Glutamatergic neuron (in vitro differentiated cells): ENCODE measurements at places on chromosomes 3 and 15. TPM values are rescaled to one million over a fixed set of nuclear protein-coding genes. Genes with fewer than 3 reads are reported as not detected.

GRCh38 chr3:76310089-76310488 is 524.7 kb upstream of the ZNF717 start:
- no peaks in the 10 kb centered on the region for H3K27me3 ChIP-seq
- H3K36me3 ChIP-seq: peaks cover 5% of the 10 kb centered on the region
- no peak overlapping the region for H3K27ac ChIP-seq
- H3K4me3 ChIP-seq: no peak overlapping the region
- DNase-seq: no peak
- peaks cover 8% of the 10 kb centered on the region for H3K4me1 ChIP-seq

DNA sequence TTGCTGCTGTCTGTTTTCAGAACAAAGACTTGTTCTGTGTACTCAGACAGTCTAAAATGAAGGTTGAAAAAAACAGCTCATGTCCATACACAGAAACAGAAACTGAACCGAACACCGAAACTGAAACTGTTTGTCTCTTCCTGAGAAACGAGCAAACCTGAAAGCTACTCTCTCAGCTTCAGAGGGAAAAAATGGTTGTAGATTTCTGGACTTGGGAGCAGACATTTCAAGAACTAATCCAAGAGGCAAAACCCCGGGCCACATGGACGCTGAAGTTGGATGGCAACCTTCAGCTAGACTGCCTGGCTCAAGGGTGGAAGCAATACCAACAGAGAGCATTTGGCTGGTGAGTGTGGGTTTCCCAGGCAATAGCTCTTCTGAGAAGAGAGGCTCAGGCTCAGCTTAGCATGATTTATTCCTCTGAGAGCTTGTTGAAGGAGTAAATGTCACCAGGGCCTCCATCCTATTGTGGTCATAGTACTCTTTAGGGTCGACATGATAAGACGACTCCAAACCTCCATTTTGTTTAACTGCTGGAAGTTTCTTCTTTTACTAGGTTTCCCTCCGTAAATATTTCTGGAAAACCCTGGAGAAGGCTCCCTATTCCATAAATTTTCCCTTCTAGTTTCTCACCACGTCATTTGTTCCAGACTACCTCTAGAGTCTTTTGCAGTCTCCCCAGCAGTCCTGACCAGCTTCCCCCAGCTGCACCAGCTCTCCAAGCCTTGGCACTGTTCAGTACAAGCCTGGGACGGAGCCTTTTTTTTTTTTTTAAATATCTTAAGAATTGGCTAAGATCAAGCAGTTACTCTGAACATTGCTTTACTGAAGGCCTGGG is at the start of gene RTP4:
TSS of gene RTP4 (plus strand) at position 135 of the 838 bp plus-strand sequence. CDS start at position 192, 57 bp downstream.
- H3K27me3 ChIP-seq: no peaks in the 10 kb centered on the region
- no peak within 1 kb of the TSS for H3K27ac ChIP-seq
- no peak within 1 kb of the TSS for H3K4me3 ChIP-seq
- DNase-seq: no peak

DNA sequence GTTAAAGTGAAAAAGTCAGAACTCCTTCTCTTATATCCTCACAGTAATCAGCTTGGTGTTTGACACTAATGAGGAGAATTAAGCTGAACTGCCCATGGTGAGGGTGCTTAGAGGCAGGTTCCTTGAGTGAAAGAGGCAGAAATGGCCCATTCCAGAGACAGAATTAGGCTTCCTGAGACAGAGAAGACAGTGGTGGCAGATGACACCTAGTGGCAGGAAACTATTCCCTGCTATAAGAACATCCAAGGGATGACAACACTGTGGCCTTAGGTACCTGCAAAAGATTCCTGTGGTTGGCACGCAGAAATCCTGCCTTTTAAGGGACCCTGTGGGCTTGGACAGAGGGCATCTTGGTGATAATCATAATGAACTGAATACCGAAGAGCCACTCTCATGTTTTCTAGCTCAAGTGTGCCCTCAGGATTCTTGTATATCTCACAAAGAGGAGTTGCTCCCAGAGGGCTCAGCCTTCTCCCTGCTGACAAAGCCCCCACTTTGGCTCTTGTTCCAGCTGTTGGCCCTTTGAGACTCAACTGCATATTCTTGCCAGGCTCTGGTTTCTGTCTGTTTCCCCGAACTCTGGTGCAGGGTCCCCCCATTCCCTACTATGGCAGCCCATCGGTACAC is 56.0 kb downstream of the KBTBD12 start:
- peaks cover 6% of the 10 kb centered on the region for H3K27me3 ChIP-seq
- H3K27ac ChIP-seq: no peak overlapping the region
- no peak for DNase-seq
- H3K4me3 ChIP-seq: no peak overlapping the region
- no peaks in the 10 kb centered on the region for H3K4me1 ChIP-seq

GRCh38 chr3:155232605-155233004 is 60.9 kb downstream of the STRIT1 start:
- peaks cover 4% of the 10 kb centered on the region for H3K27me3 ChIP-seq
- H3K4me1 ChIP-seq: no peaks in the 10 kb centered on the region
- H3K27ac ChIP-seq: no peak overlapping the region
- no peak for DNase-seq
- H3K4me3 ChIP-seq: no peak overlapping the region

- H3K27me3 ChIP-seq: no peaks in the 10 kb centered on the region
- no peak overlapping the region for H3K4me3 ChIP-seq
- no peak overlapping the region for H3K27ac ChIP-seq
- no peaks in the 10 kb centered on the region for H3K36me3 ChIP-seq
Measured at GRCh38 chr15:27473845-27474244, 502.9 kb downstream of the GABRG3 start.

DNA sequence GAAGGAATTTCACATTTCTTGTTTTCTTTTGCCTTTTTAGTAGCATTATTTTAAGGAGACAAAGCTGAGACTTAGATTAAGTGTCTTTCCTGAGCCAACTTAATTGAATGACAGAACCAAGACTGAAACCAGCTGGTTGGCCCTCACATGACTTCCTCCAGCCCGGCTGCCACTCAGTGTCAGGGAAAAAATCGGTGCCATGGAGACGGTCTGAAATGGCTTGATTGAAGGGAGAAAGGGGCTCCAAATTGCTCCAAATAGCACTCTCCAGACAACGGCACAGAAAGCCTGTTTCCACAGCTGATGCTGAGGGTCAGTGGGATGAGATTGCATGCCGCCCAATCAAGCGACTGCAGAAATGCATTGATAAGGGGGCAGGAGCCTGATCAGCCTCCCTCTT is 475.2 kb upstream of the IL12A start:
- no peak for DNase-seq
- no peak overlapping the region for H3K4me3 ChIP-seq
- no peak overlapping the region for H3K27ac ChIP-seq
- H3K36me3 ChIP-seq: no peaks in the 10 kb centered on the region
- H3K4me1 ChIP-seq: no peaks in the 10 kb centered on the region

- no peaks in the 10 kb centered on the region for H3K36me3 ChIP-seq
- H3K27ac ChIP-seq: no peak overlapping the region
- DNase-seq: no peak
- H3K4me3 ChIP-seq: no peak overlapping the region
- no peaks in the 10 kb centered on the region for H3K27me3 ChIP-seq
Measured at GRCh38 chr3:110804856-110805255, 266.8 kb upstream of the NECTIN3 start.

- H3K27me3 ChIP-seq: no peaks in the 10 kb centered on the region
- H3K4me3 ChIP-seq: no peak overlapping the region
- peak overlapping the region; percentile 93 for H3K27ac ChIP-seq
Measured at GRCh38 chr3:90092994-90093393, 985.6 kb downstream of the EPHA3 start.

DNA sequence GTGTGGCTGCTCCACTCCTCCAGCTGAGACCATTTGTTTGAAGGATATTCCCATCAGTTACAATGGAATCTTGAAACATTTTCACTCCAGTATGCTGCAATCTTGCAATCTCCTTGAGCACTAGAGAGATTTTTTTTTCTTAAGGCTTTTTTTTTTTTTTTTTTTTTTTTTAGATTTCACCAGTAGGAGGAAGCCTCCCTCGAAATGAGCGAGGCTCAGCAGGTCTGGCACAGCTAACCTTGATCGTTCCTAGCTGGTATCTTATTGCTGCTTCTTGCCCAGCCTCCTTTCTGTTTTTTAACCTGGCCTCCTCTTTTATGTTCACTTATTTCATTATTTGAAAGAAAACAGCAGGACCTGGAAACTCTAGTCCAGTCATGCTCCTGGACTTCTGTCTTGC is 48.1 kb downstream of the RAP2B start:
- H3K27ac ChIP-seq: no peak overlapping the region
- peaks cover 2% of the 10 kb centered on the region for H3K4me1 ChIP-seq
- H3K4me3 ChIP-seq: no peak overlapping the region
- DNase-seq: no peak
- no peaks in the 10 kb centered on the region for H3K27me3 ChIP-seq

GRCh38 chr3:83023086-83023485 is 1261.6 kb upstream of the GBE1 start:
- no peak for DNase-seq
- H3K27ac ChIP-seq: no peak overlapping the region
- H3K4me3 ChIP-seq: no peak overlapping the region
- H3K36me3 ChIP-seq: no peaks in the 10 kb centered on the region
- no peaks in the 10 kb centered on the region for H3K27me3 ChIP-seq

DNA sequence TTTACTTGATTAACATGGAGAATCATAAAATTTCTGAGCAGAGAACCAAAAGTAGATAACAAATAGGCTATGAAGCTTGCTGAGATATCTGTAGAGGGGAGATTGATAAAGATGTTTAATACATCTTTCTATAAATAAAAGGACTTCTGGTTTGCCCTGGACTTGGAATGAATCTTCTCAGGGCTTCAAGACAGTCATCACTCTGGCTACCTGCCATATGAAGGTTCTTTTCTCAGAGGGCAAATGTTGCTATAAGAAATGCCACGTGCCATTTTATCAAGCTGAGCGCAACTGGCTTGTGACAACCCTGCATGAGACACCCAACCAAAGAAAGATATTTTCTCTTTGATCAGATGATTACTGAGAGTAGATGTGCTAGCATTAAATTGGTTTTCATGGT is 192.5 kb downstream of the WNT5A start:
- no peaks in the 10 kb centered on the region for H3K4me1 ChIP-seq
- H3K36me3 ChIP-seq: no peaks in the 10 kb centered on the region
- H3K27ac ChIP-seq: no peak overlapping the region
- H3K4me3 ChIP-seq: no peak overlapping the region

GRCh38 chr3:148710665-148711064 is 13.0 kb downstream of the AGTR1 start:
- no peaks in the 10 kb centered on the region for H3K4me1 ChIP-seq
- no peak overlapping the region for H3K4me3 ChIP-seq
- no peaks in the 10 kb centered on the region for H3K27me3 ChIP-seq
- DNase-seq: no peak

GRCh38 chr15:52567871-52568600 is 794 bp downstream of the ARPP19 start:
- peak overlapping the region; percentile 95 for H3K27ac ChIP-seq
- H3K36me3 ChIP-seq: no peaks in the 10 kb centered on the region
- H3K27me3 ChIP-seq: peaks cover 7% of the 10 kb centered on the region
- peak overlapping the region; percentile 98 for H3K4me3 ChIP-seq
- no peak for DNase-seq
- peaks cover 15% of the 10 kb centered on the region for H3K4me1 ChIP-seq

DNA sequence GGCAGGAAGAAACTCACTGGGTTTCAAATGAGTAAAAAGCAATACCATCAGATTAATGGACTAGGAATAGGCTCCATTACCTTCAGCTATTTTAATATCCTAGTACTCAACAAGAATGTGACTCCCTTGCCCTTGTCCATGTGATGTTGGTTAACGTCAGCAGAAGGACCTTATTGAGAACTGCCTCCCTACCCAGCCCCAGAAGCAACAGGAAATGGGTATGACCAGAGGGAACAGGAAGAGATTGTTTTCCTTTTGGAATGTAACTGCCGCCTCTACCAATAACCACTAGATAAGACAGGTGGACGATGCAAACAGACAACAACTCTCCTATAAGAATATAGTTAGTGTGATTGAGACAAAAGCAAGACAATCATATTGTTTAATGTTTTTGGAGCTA is 10.4 kb upstream of the MME start:
- DNase-seq: no peak
- no peaks in the 10 kb centered on the region for H3K4me1 ChIP-seq
- H3K27me3 ChIP-seq: no peaks in the 10 kb centered on the region
- no peaks in the 10 kb centered on the region for H3K36me3 ChIP-seq
- no peak overlapping the region for H3K27ac ChIP-seq

- no peaks in the 10 kb centered on the region for H3K36me3 ChIP-seq
- no peak overlapping the region for H3K4me3 ChIP-seq
- no peak overlapping the region for H3K27ac ChIP-seq
Measured at GRCh38 chr3:12470111-12470510, 14.2 kb upstream of the TSEN2 start.

- no peak overlapping the region for H3K27ac ChIP-seq
- no peak overlapping the region for H3K4me3 ChIP-seq
- DNase-seq: no peak
- H3K4me1 ChIP-seq: no peaks in the 10 kb centered on the region
- H3K27me3 ChIP-seq: peaks cover 2% of the 10 kb centered on the region
Measured at GRCh38 chr3:14245822-14246221, 67.2 kb downstream of the LSM3 start.

- no peaks in the 10 kb centered on the region for H3K36me3 ChIP-seq
- no peak overlapping the region for H3K4me3 ChIP-seq
- H3K4me1 ChIP-seq: no peaks in the 10 kb centered on the region
Measured at GRCh38 chr3:58973796-58974195, 76.0 kb downstream of the CFAP20DC start.

- H3K27me3 ChIP-seq: no peaks in the 10 kb centered on the region
- H3K4me1 ChIP-seq: no peaks in the 10 kb centered on the region
- DNase-seq: no peak
Measured at GRCh38 chr15:48560321-48561051, 85.0 kb downstream of the FBN1 start.

DNA sequence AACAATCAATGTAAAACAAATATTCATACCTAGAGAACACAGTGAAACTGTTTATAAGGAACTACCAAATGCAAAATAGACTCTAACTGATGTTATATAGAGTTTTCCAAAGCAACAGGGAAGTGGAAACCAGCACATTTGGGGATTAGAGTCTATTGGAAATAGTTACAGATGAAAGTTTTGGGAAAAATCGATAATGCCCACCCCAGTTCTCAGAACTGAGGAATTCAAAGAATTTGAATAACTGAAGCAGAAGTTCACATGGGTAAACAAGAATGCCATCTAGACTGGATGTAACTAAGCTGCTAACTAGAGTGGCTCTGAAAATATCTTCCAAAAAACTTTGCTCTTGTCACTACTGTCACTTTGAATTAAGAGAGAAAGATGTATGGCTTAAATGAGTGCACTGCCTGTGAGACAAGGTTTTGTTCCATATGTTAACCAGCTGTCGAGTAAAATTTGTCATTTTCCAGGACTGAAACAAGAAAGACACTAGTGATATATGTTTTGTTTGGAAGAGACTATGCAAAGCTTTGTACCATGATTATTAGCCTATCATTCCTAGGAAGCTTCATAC is 9.2 kb upstream of the DENND4A start:
- no peaks in the 10 kb centered on the region for H3K27me3 ChIP-seq
- DNase-seq: no peak
- H3K27ac ChIP-seq: peak overlapping the region; percentile 40

- H3K27me3 ChIP-seq: no peaks in the 10 kb centered on the region
- no peaks in the 10 kb centered on the region for H3K36me3 ChIP-seq
- peaks cover 12% of the 10 kb centered on the region for H3K4me1 ChIP-seq
Measured at GRCh38 chr3:188267790-188268335, 113.9 kb downstream of the LPP start.

ZNF710 gene
- 25.2 TPM for total RNA-seq

CLRN1 gene
- total RNA-seq: not detected

PPP1R14D gene
- total RNA-seq: not detected

ATG3 gene
- 33.6 TPM for total RNA-seq

HRG gene
- total RNA-seq: not detected

SLC28A2 gene
- total RNA-seq: not detected

CD200 gene
- total RNA-seq: 67.9 TPM

DZIP3 gene
- total RNA-seq: 44.3 TPM

ZNF662 gene
- 16.3 TPM for total RNA-seq

AMIGO3 gene
- 1.4 TPM for total RNA-seq

TMEM212 gene
- not detected for total RNA-seq

ZNF592 gene
- 42.3 TPM for total RNA-seq
